Activated naive CD4-positive, alpha-beta T cell (primary cell): ENCODE measurements at places on chromosomes 2 and 18.

- no peak for DNase-seq
These were observed 11.3 kb downstream of the GFPT1 start for GRCh38 chr2:69375494-69376353.

DNA sequence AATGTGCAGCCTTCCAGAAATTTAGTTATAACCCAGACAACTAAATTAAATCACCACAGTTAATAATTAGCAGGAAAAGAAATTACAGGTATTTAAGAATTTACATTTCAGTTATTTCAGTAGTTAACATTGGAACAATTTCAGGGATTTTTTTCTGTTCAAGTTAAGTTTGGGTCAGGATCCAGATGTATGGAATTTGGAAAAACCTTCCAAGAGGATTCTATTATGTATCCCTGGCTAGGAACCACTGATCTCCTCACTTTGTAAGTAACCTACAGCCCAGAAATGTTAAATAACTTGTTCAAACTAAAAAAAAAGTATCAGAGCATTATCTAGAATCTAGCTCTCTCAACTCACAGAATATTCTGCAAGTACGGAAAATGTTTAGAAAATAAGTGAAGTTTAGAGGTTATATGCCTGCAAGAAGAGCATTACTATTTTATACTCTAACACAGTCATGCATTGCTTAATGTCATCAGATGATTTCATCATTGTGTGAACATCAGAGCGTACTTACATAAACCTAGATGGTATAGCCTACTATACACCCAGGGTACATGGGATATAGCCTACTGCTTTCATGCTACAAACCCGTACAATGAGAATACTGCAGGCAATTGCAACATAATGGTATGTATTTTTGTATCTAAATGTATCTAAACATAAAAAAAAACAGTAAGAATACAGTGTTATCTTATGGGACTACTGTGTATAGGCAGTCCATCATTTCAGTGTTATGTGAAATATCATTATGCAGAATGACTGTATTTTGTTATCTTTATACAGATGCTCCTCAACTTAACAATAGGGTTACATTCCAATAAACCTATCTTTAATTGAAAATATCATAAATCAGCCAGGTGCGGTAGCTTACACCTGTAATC is 6.1 kb downstream of the NCKAP1 start:
- no peak for DNase-seq

- no peak for DNase-seq
These were observed 4.3 kb downstream of the EPG5 start for GRCh38 chr18:45962866-45963265.

DNA sequence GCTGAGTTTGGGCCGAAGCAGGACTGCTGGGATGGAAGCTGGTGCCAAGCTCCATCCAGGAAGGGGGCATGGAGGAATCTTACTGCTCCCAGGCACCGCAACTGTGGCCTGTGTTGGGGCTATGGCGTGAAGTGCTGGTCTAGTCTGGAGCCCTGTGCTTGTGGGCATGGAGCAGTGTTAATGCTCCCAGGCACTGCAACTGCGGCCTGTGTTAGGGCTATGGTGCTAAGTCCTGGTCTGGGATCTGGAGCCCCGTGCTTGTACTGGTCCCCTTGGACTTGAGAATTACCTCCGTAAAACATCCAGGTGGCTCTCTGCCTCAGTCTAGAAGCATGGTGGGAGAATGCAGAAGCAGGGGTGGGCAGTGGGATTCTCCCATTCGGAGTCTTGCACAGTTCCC is 1379.4 kb upstream of the ACVR2A start:
- no peak for DNase-seq

- DNase-seq = no peak
These were observed 10.0 kb downstream of the MAPK4 start for GRCh38 chr18:50569930-50570329.

DNA sequence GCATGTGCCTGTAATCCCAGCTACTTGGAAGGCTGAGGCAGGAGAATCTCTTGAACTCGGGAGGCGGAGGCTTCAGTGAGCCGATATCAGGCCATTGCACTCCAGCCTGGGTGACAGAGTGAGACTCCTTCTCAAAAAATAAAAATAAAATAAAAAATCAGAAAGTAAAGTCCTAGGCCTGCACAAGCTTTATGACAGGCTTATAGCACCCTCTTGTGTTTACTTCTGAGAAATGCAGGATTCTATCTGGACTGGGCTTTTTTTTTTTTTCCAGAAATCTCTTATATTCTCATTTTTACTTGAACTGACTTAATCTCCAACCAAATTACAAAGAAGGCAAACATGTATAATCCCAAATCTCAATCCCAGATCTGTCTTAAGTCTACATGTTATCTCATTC is 26.1 kb upstream of the REG3G start:
- DNase-seq = no peak

DNA sequence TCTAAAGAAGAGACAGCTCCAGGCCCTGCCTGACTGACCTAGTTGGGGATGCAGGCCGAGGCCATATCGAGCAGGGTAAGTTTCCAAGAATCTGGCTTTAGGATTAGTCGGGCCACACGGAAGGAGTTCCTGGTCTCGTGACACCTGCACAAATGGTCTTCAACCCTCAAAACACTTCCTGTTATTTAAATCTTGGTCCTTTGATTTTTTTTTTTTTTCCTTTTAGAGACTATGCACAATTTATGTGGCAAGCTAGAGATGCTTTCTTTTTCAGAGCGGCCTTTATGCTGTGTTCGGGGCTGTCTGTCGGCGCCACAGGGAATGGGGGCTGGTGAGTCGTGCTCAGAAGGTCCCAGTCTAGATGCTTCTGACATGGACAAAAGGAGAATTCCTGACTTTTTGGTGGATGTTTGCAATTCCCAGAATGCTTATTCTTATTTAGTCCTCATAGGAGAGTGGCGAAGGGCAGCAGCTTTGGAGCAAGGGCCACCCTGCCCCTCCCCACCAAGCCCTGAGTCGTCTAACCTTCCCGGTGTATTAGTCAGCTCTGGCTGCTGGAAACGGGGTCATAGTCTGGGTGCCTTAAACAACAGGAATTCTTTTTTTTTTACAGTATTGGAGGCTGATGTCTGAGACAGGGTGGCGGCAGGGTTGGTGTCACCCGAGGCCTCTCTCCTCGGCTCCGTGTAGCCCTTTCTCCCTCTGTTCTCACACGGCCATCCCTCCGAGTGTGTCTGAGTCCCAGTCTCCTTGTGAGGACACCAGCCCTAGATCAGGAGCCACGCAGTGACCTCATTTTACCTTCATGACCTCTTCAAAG is 27.4 kb downstream of the HPCAL1 start:
- no peak for DNase-seq
